ENCODE measurements at places on chromosomes 11 and 22. TPM values are rescaled to one million over a fixed set of nuclear protein-coding genes. Genes with fewer than 3 reads are reported as not detected.

DNA sequence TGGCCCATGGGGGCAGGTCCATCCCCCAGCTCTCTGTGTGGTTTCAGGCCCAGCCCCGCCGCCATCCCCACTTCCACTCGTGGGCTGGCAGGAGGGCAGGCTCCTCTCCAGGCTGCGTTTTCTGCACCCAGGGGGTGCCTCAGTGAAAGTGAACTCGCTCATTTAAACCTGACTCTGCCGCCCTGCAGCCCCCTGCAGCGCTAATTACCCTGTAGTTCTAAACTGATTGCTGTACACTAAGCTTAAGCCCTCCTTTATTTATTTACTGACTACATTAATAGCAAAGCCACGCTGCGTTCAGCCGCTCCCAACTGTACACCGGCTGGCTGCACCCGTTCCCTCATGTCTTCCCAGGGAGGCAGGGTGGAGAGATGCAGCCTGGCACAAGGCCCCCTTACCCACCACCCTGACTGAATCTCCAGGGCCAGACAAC is 36.6 kb upstream of the NNMT start:
- no peak for DNase-seq
- H3K36me3 ChIP-seq = no peaks in the 10 kb centered on the region
- H3K4me1 ChIP-seq = no peaks in the 10 kb centered on the region
- H3K4me3 ChIP-seq = no peak overlapping the region

GRCh38 chr11:1116104-1116503 is 41.4 kb downstream of the MUC2 start:
- H3K4me3 ChIP-seq = no peak overlapping the region
- no peaks in the 10 kb centered on the region for H3K4me1 ChIP-seq
- no peak for DNase-seq

DNA sequence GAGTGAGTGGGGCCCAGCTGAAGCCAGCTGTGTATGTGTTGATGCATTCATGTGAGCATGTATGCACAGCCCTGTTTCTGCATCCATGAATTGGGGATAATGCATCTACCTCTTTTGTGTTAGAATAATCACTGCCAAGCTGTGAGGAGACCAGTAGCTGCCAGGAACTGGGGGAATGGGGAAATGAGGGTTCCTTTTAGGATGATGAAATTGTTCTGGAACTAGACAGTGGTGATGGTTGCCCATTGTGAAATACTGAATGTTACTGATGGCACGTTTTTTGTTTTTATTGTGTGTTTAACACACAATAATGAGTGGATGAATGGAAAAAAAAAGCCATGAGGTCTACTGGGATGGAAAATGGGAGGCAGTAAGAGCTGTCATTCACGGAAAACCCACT is 45.3 kb upstream of the WNT11 start:
- H3K27me3 ChIP-seq = no peaks in the 10 kb centered on the region
- H3K36me3 ChIP-seq = no peaks in the 10 kb centered on the region
- no peaks in the 10 kb centered on the region for H3K4me1 ChIP-seq
- H3K27ac ChIP-seq = no peak overlapping the region

DNA sequence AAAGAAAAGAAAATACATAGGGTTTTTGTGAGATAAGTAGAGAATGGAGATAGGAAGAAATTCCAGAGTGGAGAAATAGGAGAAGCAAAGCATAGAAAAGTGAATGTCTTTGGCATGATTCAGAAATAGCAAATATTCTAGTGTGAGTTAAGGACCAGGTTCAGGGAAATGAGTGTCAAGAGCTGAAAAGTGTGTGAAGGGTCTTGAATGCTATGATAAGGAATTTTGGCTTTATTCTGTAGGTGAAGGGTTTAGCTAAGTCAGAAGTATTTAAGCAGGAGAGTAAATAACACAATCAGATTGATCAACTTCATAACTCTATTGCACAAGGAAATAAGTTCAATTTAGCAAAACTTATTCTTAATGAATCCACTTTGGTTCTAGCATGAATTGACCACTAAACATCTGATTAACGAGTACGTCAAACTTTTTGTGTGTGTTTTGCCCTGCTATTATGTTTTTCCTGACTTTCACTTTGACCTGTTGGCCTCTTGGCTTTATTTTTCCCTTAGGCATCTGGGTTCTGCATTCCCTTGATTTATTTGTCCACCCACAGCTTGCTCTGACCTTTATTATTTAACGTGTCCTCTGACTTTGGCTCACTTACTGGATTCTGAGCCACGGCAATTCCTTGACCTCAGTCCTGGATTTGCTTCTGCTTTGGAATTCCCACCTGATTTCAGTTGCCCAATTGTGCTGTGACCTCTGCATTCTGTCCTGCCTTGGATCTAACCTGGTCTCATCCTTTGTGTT is 11.9 kb upstream of the TMEM218 start:
- no peak overlapping the region for H3K4me3 ChIP-seq
- H3K27ac ChIP-seq = no peak overlapping the region
- H3K27me3 ChIP-seq = peaks cover 15% of the 10 kb centered on the region
- H3K4me1 ChIP-seq = no peaks in the 10 kb centered on the region

DNA sequence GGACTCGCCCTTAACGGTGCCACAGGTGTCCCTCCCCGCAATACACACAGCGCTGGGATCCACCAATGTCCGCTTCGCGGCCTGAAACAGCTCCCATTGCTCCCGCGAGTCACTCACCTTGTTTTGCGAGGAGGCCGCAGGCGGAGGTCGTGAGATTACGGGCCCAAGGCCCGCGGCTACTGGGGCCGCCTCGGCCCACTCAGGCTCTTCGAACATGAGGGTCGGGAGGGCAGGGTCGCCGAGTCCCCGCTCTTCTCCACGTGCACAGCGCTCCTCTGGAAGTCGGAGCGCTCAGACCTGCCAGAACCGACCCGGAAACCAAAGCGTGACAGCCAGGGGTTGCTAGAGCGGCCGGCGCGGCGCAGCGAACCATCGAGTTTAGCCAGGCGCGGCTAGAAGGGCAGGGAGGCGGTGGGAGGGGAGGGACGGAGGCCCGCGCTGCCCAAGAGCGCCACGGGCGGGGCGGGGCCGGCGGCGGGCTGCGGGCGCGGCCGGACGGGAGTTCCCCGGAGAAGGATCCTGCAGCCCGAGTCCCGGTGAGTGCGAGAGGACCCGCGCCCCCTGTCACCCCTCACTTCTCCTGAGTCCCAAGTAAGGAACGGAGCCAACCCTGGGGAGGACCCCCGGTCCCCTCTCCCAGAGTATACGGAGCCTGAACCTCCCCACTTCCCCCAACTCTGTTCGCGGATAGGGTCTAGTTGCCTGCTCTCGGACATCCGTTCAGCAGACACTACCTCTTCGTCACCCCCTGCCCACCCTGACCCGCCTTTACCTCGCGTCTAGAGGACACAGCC is at the start of the genes ILK and RRP8:
Gene ILK, plus strand, starts transcription at position 488 of the 794 bp plus-strand sequence. CDS start 498 bp downstream, outside the sequence.
Gene RRP8, minus strand, starts transcription at position 330 of the 794 bp plus-strand sequence. Its CDS starts 114 bp downstream, at position 216.
- peaks cover 23% of the 10 kb centered on the region for H3K36me3 ChIP-seq
- no peak within 1 kb of the TSS for H3K27ac ChIP-seq
- no peaks in the 10 kb centered on the region for H3K27me3 ChIP-seq
- peak; percentile 92 for DNase-seq
- peaks cover 33% of the 10 kb centered on the region for H3K4me1 ChIP-seq
- no peak within 1 kb of the TSS for H3K4me3 ChIP-seq

DNA sequence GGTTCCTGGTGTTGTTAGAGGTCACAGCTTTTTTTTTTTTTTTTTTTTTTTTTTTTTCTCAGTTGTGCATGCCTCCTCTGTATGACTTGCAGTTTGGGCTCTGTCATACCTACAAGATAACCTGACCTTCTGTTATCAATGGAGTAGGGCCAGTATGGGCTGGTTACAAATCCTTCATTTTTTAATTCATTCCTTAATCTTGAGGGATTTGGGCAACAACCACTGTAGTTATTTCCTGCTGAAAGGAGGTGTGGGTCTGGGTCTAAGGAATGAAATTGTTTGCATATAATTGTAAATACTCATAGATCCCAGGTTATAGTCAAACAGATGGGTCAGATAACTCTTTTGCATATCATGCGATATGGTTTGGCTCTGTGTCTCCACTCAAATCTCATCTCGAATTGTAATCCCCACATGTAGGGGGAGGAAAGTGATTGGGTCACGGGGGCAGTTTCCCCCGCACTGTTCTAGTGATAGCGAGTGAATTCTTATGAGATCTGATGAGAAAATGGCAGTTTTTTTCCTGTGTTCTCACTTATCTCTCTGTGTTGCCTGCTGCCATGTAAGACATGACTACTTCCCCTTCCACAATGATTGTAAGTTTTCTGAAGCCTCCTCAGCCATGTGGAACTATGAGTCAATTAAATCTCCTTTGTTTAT is 14.1 kb upstream of the GLYAT start:
- no peak overlapping the region for H3K27ac ChIP-seq
- H3K27me3 ChIP-seq = no peaks in the 10 kb centered on the region
- DNase-seq = no peak
- no peak overlapping the region for H3K4me3 ChIP-seq
- H3K36me3 ChIP-seq = peaks cover 9% of the 10 kb centered on the region

- no peak for DNase-seq
- peaks cover 18% of the 10 kb centered on the region for H3K4me1 ChIP-seq
- no peak overlapping the region for H3K27ac ChIP-seq
- no peak overlapping the region for H3K4me3 ChIP-seq
- H3K27me3 ChIP-seq = no peaks in the 10 kb centered on the region
These were observed 6.2 kb upstream of the MAPK1 start for GRCh38 chr22:21873619-21874018.

DNA sequence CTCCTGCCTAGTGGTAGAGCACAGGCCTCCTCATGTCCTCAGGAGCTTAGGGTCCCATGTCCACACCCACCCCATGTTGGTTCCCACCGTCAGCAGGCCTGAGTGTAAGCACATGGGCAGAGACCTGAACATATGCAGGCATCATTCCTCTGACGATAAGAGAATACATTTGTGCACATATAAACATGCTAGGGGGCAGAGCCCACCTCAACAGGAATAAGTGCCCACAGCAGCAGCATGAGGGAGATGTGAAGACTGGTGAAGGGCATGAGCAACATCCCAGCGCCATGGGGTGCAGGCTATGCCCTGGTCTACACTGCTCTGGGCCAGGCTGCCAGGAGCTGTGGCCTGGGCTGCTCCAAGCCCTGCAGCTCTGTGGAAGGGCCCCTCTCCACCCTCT is 16.9 kb downstream of the ADORA2A start:
- peaks cover 33% of the 10 kb centered on the region for H3K36me3 ChIP-seq
- H3K27me3 ChIP-seq = no peaks in the 10 kb centered on the region
- H3K27ac ChIP-seq = peak overlapping the region; percentile 35
- DNase-seq = no peak
- H3K4me3 ChIP-seq = no peak overlapping the region

DNA sequence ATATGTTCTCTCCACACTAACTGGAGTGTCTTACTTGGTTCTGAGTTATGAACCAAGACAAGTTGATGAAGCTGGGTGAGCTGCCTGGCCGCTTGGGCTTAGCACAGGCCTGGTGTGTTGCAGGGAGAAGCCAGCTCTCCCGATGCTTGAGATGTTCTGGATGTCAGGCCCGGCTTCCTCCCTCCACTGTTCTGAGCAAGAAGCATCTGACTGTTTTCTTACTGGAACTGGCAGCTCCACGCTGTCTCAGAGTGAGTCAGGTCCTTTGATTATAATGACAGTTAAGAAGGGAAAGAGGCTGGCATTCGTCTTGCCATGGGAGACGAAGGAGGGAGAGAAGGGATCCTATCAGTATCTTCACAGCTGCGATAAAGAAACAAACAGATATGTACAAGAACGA is 46.5 kb upstream of the CRTAM start:
- no peaks in the 10 kb centered on the region for H3K27me3 ChIP-seq
- no peak for DNase-seq
- H3K27ac ChIP-seq = no peak overlapping the region
- no peaks in the 10 kb centered on the region for H3K36me3 ChIP-seq

DNA sequence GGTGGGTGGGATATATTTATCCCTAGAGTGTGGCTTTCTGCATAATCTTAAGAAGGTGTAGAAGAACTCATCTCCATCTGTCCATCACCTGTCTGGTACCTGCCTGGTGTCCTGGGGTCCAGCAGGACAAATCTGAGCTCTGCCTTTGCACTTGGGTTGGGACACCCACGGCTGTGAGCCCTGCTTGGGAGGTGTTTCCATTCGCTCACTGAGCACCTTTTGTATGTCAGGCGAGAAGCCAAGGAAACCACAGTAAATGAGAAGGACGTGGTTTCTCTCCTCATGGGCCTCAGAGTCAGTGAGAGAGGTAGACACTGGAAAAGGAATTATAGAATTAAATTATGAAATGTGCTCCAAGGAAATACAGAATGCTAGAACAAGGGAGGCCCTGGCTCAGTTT is 555.9 kb downstream of the MIAT start:
- H3K27me3 ChIP-seq = peaks cover 26% of the 10 kb centered on the region
- no peak overlapping the region for H3K4me3 ChIP-seq
- no peak for DNase-seq
- no peak overlapping the region for H3K27ac ChIP-seq

BTBD18 gene
- total RNA-seq = not detected

RAB38 gene
- total RNA-seq = 0.69 TPM

RASL10A gene
- total RNA-seq = not detected

RIC3 gene
- 6.3 TPM for total RNA-seq

ADM gene
- total RNA-seq = 0.31 TPM

PKDREJ gene
- total RNA-seq = not detected

DENND6B gene
- total RNA-seq = 2.1 TPM

APOBEC3B gene
- total RNA-seq = 5.5 TPM

SYNGR1 gene
- 0.27 TPM for total RNA-seq

CD3E gene
- total RNA-seq = 415 TPM
